ENCODE measurements at places on chromosomes 11 and 22.

- no peak for DNase-seq
Observed at GRCh38 chr11:117932426-117932825, 3.2 kb upstream of the TMPRSS13 start.

DNA sequence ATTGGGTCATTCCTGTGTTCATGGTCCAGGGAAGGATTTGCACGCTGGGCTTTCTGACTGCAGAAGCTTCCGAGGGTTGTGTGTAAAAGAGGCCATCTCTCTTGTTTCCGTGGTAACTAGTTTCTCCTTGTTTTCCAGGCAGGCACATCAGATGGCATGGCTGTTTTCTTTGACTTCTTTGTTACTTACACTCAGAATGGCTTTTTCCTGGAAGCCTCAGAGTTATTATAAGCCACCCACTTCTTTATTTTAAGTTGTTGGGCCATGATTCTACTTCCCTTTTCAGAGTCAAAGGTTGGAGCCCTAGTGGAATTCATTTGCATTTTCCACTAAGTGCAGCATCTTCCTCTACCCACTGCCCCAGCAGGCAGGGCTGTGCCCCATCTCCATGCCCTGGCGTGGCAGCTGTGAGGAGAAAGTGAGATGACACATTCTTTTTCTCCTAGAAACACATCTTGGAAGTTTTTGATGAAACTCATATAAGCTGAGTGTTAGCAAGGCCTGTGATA is 94.9 kb downstream of the PRR5L start:
- no peak for DNase-seq

DNA sequence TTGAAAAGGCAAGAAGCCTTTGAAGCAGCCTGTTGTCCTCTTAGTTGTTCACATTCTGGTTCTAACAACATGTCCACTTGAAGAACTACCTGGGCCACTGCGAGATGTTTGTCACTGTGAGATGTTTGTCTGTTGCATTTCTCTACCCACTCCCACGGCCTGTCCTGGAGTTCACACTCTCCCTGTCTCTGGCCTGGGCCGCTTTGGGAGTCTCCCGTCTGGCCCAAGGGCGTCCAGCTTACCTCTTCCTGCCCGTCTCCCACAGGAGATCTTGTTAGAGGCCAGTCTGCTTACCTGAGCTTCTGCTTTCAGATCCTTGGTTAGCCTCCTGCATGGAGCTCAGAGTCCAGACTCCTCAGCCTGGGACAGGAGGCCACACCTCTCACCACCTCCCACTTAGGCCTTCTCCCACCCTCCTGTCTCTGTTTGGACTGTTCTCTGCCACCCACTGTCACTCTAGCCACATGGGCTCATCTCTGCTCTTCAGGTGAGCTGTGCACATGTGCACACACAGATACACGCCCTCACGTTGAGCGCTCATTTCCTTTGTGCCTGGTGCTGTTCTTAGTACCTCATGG is 66.0 kb downstream of the TBC1D22A start:
- no peak for DNase-seq

DNA sequence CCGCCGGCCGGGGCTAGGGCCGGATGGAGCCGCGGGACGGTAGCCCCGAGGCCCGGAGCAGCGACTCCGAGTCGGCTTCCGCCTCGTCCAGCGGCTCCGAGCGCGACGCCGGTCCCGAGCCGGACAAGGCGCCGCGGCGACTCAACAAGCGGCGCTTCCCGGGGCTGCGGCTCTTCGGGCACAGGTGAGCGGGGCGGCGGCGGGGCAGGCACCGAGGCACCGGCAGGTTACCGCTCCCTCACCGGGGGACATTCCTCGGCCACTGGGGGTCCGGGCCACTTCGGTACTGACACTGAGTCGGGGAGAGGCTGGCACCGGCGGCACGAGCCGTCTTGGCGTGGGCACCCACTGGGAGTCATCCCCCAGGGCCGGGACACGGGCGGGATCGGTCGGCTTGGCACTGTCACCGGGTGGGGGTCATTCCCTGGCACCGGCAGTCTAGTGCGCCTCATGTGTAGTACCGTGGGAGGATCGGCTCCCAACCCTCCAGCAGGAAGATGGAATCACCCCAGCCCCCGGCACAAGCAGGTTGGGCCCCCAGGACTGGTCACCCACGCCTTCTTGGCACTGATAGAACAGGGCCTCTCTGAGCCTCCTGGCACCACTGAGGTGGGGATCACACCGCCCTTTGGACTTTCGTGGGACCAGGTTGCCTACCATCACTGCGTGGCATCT is 511 bp downstream of the DGKZ start:
- no peak for DNase-seq

DNA sequence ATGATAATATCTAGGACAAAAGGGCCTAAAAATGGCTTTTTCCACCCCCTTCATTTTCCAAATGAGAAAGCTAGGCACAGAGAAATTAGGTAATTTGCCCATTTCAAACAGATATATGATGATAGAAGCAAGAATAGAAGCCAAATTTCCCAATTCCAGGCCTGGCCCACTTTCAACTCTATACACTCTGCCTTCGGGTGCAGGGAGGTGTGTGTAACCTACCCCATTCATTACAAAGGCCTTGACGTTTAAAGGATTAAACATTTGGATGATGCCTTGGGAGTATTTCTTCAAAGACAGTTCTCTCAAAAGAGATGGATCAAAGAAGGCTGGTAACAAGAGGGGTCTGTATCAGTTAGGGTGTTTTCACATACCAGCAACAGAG is 134.1 kb downstream of the CCDC34 start:
- no peak for DNase-seq
